ENCODE measurements at places on chromosomes 1 and 21.

GRCh38 chr1:51489472-51489871, 29.6 kb downstream of the EPS15 start:
- no peak for DNase-seq

DNA sequence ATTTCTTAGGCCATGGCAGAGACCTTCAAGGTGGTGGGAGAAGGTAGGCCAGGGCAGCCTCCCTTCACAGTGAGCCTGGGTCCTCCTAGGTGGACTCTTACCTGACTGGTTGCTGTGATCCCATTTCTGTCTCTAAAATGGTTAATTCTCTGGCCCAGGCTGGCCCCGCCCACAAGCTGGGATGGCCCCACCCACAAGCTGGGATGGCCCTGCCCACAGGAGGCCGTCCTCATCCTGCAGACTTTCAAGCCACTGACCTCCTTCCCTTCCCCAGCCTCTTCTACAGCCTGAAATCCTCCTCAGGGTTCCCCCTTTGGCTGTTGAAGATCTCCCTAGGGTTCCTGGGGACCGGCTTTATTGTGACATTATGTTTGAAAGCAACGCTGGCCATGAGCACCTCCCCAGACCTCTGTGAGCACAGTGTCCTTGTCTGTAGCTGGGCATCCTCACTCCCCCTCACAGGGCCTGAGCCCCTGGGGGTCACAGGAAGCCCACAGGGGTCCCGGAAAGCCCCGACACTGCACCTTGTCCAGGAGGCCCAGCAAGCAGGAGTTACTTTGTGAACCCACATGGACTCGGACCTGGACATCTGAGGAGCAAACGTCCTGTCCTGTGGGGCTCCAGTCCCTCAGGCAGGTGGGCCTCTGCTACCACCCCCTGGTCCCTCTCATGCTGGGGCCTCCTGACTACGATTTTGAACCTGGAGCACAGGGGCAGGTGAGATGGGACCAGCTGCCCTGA, 621.7 kb downstream of the MATN1 start:
- no peak for DNase-seq

- peak; percentile 13 for DNase-seq
Observed at GRCh38 chr1:188669728-188670382, 1807.8 kb downstream of the BRINP3 start.

GRCh38 chr1:68129536-68130250, 79.3 kb upstream of the DIRAS3 start:
- DNase-seq, result no peak

GRCh38 chr1:89206373-89206772, 7.6 kb upstream of the GBP4 start:
- no peak for DNase-seq
